ACHN (cell line): ENCODE measurements at places on chromosomes 6 and 20.
A peak's percentile ranks its signal among the peaks of the same experiment; 100 is the strongest.

GRCh38 chr20:38857703-38858102 lies 52.2 kb downstream of the PPP1R16B start:
- DNase-seq = no peak

- DNase-seq = no peak
Measured at GRCh38 chr20:48614593-48615274, 213.1 kb downstream of the PREX1 start.

GRCh38 chr20:58603721-58604120 lies 47.4 kb upstream of the STX16 start:
- no peak for DNase-seq

DNA sequence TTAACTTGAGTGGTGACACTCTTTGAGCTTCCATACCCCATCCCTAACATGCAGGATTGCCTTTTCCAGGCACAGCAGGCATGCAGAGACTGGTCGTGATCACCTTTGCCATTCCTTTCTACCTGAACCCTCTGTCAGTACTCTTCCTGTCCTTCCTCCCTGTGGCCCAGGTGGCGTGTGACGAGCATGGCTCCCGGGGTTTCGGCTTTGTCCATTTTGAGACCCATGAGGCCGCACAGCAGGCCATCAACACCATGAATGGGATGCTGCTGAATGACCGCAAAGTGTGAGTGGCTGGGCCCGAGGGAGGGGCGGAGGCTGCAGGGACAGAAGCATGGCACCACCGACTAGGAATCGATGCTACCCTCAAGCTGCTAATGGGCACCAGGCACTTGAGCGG lies 6.7 kb downstream of the PABPC1L start:
- DNase-seq = no peak

- no peak for DNase-seq
Measured at GRCh38 chr6:47335466-47335865, 25.8 kb upstream of the TNFRSF21 start.

- peak; percentile 50 for DNase-seq
Measured at GRCh38 chr20:13261460-13262301, 40.6 kb downstream of the ISM1 start.

DNA sequence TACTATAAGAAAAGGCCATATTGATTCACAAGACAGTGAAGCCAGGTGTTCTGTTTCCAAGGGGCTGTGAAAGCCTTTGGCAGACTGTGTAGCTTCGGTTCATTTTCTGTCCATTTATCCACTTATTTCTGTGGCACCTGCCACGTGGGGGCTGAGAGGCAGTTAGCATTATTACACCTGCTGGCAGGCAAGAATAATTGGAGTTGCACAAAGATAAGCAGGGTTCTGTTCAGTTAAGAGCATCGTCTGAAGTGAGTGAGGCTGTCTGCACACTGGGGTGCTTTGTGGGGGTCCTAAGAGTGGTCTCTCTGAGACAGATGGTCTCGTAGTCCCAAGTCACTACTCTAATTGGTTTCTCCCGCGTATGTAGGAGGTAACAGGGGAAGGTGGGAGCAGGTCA lies 60.6 kb upstream of the CCN6 start:
- no peak for DNase-seq

DNA sequence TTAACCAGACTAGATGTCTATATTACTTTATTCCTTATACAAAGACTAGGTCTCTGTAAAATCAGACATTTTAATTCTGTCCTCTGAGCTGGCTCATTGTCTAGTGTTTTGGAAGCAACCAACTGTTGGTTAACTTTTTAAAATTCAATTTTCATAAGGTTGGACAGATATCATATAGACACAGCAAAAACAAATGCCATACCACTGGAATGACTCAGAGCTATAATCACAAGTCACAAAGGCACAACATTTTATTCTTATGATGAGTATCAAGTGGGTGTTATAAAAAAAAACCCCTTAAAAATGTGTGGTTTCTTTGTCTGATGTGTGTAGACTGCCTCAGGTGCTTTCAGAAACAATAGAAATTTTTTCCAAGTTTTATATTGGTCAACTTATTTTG lies 296.2 kb upstream of the MARCKS start:
- DNase-seq = peak; percentile 36

DNA sequence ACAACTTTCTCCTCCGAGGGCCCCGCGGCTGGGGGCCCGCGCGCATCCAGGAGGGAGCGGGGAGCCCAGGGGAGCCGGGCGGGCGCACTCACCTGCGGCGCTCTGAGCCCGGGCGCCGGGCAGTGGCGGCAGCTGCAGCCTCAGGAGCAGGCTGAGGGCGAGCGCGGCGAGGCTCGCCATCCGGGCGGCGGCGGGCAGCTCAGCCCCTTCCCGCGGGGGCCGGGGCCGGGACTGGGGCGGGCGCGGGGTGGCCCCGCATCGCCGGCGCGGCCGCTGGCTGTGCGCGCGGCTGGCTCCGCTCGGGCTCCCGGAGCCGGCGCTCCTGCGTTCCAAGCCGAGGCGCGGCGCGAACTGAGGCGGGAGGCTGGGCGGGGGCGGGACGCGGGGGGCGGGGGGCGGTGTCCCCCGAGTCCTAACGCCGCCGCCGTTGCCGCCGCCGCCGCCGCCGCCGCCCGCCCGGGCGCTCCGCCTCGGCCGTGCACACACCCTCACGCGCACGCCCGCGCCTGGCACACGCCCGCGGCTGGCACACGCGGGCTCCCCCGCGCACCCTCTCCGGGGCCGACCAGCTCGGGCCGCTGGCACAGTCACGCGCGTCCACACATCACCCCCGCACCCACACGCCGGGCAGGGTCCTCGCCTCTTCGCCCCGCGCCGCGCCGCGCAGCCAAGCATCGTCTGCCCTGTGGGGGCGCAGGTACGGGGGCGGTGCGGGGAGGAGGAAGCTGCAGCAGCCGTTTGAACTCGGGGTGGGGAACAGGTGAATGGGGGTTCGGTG lies at the start of gene PTPRT:
PTPRT (minus strand) TSS at position 353 of the 778 bp plus-strand sequence; CDS start at position 180, 173 bp downstream.
- no peak for DNase-seq

DNA sequence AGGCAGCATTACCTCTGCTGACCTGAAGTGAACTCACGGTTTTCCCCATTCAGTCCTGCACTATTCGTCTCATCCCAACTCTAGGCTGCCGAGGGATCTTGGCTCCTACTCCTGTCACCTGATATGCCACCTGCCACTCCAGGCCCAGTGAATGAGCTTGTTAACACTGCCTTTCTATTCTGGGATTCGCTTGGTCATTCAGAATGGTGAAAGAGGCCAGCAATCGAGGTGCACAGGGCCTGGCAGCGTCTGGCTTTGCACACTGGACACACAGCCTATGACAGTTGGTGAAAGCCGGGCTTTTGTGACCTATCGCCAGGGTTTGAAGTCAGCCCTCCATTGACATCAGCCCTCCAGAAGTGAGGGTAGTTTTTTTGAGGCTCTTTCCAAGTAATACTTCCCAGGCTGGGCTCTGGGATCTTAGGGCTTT lies 59.3 kb upstream of the MYL9 start:
- no peak for DNase-seq

DNA sequence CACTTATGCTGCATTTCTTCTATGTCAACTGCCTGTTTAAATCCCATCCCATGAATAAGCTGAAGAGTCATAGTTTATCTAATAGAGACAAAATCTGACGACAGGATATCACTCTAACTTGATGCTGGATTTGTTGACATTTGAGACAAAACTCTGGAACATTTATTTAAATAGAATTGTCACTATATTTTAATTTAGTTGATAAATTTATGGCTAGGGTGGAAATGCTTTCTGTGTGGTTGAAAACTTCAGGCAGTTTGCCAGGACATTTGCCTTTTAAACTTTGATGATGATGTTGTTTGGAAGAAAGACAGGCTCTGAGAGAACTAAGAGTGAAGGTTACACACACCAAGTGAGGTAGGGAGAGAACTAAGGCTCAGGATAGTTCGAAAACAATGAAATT lies 68.1 kb downstream of the GJA1 start:
- no peak for DNase-seq

DNA sequence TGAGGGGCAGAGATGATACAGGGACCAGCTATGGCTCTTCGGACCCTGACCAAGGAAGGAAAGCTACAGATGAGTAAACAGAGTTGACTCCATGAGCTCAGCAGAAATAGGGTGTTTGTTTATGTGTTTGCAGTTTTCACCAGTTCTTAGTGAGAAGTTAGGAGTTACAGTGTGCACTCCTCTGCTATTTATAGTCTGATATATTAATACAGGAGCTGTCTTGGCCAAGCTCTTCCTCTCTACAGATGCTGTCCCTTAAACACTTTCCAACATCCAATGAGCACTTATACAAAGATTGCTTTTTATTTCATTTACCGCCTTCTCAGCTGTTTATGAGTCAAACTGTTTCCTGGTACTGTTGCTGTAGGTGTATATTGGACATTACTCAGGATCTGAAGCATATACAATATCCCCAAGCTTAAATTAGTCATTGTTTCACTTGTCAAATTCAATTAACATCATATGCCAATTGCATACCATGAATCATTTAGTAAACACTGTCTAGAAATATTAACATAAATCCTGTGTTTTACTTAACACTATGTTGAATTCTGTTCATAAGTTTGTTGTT lies 618.0 kb downstream of the PRKN start:
- no peak for DNase-seq

DNA sequence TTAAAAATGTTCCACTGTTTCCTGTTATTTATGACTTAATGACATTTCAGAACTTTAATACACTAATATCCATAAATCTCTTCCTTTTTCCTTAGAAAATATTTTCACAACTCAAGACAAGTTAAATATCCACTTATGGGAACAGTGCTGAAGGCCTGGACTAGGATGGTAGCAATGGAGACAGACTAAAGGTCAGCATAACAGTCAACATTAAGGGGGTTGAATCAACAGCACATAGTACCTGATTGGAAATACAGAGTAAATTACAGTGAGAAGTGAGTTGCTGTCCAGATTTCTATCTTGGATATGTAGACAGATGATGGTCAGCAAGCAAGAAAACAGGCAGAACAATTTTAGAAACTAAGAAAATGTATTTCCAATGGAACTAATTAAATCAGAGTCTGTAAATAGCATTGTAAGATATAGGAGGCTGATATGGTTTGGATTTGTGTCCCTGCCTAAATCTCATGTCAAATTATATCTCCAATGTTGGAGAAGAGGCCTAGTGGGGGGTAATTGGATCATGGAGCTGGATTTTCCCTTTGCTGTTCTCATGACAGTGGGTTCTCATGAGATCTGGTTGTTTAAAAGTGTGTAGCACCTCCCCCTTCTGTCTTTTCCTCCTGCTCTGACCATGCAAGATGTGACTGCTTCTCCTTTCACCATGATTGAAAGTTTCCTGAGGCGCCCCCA lies 682.7 kb downstream of the MAFB start:
- DNase-seq = no peak

DNA sequence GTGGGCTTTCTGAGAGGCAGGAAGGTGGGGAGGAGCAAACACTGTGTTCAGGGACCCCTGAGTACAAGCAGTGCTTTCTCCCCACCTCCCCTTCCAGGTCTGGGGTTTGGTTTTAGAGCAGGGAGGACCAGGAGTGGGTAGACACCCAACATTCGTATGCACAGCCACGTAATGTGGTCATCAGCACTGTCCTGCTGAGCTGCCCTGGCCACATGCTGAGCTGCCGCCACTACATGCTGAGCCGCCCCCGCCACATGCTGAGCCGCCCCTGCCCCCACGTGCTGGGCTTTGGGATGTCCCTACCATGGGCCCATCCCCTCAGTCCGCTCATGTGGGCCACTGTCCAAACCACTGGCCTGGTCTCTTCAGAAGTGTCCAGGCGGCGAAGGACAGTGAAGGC lies 214.9 kb upstream of the CST7 start:
- no peak for DNase-seq

DNA sequence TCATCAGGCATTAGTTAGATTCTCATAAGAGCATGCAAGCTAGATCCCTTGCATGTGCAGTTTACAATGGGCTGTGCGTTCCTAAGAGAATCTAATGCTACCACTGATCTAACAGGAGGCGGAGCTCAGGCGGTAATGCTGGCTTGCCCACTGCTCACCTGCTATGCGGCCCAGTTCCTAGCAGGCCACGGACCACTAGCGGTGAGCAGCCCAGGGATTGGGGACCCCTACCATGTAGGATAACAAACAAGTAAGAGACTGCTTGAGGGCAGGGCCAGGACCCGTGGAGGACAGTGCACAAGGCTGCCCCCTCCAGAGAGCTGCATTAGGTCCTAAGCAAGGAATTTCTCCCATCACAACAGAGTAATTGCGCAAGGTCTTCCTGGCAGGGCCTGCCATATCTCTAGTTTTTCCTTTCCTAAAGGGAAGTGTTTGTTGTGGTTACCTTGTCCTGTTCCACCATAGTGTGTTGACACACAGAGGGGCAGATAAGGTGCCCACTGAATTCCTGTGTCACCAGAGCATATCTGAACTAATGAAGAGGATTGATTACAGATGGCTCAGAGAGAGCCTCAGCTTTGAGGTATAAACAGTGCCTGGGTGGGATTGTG lies 58.0 kb downstream of the PACRG start:
- DNase-seq = no peak

DNA sequence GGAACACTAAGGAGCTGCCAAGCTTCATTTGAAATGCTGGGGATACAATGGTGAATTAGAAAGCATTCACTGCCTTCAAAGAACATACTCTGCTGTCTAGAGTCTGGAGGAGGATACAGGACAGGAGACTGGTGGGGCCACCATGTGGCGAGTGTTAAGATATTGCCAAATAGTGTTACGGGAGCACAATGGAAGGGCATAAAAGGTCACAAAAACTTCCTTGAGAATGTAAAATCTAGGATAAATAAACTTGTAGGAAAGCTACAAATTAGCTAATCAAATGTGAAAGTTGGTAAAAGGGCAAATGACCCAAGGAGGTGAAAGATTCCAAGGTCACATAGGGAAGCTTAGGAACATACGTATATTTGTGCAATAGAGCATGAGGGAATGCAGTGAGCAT lies 271.7 kb downstream of the RFPL4B start:
- no peak for DNase-seq

- DNase-seq = no peak
Measured at GRCh38 chr6:92906385-92906784, 513.0 kb downstream of the EPHA7 start.

DNA sequence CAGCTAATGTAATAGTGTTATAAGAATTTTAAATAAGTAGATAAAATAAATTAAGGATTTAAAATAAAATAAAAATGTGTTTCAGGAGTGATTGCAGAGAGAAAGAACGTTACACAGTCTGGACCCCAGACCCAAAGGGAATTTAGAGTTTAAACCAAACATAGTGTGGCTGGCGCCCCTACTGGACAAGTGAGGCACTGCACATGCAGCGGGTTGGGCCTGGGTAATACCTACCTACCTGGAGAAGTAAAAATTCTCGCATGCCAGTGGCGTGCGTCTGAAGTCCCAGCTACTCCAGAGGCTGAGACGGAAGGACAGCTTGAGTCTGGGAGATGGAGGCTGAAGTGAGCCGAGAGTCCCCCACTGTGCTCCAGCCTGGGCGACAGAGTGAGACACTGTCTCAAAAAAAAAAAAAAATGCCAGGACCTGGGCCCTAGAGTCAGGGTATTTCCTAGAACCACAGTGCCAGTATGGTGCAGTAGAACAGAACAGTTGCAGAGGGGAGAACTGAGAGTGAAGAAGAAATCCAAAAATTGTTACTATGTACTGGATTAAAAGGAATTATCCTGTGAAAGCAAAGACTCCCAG lies 71.4 kb upstream of the TCF21 start:
- peak; percentile 26 for DNase-seq
